ENCODE measurements at places on chromosomes 7 and 10. TPM values are rescaled to one million over a fixed set of nuclear protein-coding genes. Genes with fewer than 3 reads are reported as not detected.

- H3K36me3 ChIP-seq = no peaks in the 10 kb centered on the region
- no peak for DNase-seq
- H3K27me3 ChIP-seq = no peaks in the 10 kb centered on the region
- H3K27ac ChIP-seq = no peak overlapping the region
- no peak overlapping the region for H3K4me3 ChIP-seq
- H3K4me1 ChIP-seq = no peaks in the 10 kb centered on the region
Observed at GRCh38 chr7:134176037-134176350, 48.9 kb downstream of the LRGUK start.

GRCh38 chr10:79437111-79437814 is 8.2 kb downstream of the ZCCHC24 start:
- no peak for DNase-seq
- H3K36me3 ChIP-seq = no peaks in the 10 kb centered on the region
- H3K27ac ChIP-seq = no peak overlapping the region
- H3K4me3 ChIP-seq = no peak overlapping the region

GRCh38 chr7:39810204-39810642 is 139.8 kb upstream of the CDK13 start:
- H3K4me1 ChIP-seq = no peaks in the 10 kb centered on the region
- DNase-seq = no peak
- H3K4me3 ChIP-seq = no peak overlapping the region
- H3K36me3 ChIP-seq = no peaks in the 10 kb centered on the region

DNA sequence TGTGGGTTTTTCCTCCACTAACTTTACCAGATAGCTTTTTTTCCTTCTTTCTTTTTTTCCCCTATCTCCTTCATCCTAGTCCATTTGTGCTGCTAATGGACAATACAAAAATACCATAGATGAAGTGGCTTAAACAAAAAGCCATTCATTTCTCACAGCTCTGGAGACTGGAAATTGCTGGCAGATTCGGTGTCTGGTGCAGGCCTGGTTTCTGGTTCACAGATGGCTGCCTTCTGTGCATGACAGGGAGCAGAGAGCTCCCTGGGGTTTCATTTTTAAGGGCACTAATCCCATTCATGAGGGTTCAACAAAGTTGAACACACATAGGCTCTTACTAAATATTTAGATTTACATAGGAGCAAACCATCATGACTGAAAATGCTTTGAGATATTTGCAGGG is 467.4 kb downstream of the TYW1 start:
- H3K27me3 ChIP-seq = no peaks in the 10 kb centered on the region
- no peaks in the 10 kb centered on the region for H3K36me3 ChIP-seq
- no peak for DNase-seq
- H3K4me1 ChIP-seq = no peaks in the 10 kb centered on the region

DNA sequence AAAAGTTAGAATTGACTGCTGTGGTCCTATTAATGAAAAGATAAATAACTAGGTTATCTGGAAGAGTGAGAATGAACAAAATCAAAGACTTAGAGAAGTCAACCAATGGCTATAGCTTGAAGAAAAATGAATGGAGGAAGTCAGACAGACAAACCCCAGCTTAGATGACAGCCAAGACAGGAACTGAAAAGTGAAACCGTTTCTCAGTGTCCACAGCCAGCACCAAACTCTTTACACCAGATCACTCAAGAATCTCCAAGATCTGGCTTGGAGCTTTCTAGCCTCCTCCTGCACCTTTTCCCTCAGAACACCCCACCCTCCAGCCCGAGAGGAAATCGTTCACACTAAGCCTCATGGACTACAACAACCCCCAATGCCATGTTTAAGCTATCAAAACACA is 167.0 kb downstream of the SFMBT2 start:
- H3K27me3 ChIP-seq = no peaks in the 10 kb centered on the region
- no peak for DNase-seq
- H3K4me3 ChIP-seq = no peak overlapping the region
- H3K36me3 ChIP-seq = peaks cover 28% of the 10 kb centered on the region
- peaks cover 13% of the 10 kb centered on the region for H3K4me1 ChIP-seq

- H3K36me3 ChIP-seq = no peaks in the 10 kb centered on the region
- no peak overlapping the region for H3K4me3 ChIP-seq
- H3K27me3 ChIP-seq = no peaks in the 10 kb centered on the region
- H3K4me1 ChIP-seq = no peaks in the 10 kb centered on the region
- H3K27ac ChIP-seq = no peak overlapping the region
Observed at GRCh38 chr10:111303887-111304286, 227.1 kb downstream of the ADRA2A start.

DNA sequence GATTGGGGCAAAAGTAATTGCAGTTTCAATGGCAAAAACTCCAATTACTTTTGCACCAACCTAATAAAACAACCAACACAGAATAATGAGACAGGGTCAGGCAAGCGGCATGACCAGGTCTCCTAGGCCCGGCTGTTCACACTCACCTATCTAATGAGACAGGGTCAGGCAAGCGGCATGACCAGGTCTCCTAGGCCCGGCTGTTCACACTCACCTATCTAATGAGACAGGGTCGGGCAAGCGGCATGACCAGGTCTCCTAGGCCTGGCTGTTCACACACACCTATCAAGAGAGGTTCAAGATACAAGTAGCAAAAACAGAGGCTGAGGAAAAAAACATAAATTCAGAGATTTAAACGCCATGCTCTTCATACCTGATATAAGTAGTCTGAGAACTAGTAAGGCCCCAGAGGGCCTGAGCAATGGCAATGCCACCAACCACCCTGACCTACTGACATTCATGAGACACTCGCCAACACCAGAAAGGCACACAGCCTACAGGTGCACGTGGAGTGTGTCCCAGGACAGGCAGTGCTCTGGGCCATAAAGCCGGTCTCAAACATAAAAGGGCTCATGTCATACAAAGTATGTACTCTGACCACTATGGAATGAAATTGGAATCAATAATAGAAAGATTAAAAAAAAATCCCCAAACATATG is 40.6 kb upstream of the NCAPG2 start:
- H3K36me3 ChIP-seq = peaks cover 43% of the 10 kb centered on the region
- no peaks in the 10 kb centered on the region for H3K27me3 ChIP-seq
- H3K27ac ChIP-seq = no peak overlapping the region
- DNase-seq = no peak
- no peaks in the 10 kb centered on the region for H3K4me1 ChIP-seq

DNA sequence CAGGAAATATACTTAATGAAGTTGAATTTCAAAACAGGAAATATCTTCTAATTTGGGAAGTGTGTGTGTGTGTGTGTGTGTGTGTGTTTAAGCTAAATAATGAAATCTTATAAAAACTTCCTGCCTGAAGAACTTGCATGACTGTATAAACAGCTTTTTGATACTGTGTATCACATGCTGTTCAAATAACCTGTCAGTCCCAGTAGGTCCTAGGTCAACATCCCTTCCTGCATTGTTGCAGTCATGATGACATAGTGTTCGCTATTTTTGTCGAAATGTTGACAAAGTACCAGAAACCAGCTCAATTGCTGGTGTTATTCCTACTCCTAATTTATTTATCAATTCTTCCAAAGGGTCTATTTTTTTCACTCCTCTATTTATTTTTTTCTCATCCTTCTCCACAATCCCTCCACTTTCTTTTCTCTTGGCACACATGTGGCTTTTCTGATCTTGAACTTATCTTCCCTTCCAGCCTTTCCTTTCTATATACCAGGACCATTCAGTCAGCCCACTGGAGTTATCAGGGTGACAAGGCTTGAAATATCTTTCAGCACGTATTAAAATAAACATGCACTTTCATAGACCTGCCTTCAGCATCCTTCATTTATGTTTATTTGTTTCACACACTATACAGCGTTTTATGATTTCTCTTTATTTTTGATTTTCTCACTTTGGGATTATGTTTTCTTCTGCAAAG is 115.8 kb downstream of the PLXDC2 start:
- H3K36me3 ChIP-seq = no peaks in the 10 kb centered on the region
- no peak overlapping the region for H3K4me3 ChIP-seq
- no peaks in the 10 kb centered on the region for H3K4me1 ChIP-seq
- no peak overlapping the region for H3K27ac ChIP-seq
- no peak for DNase-seq

GRCh38 chr7:80241671-80242070 is 107.0 kb downstream of the GNAI1 start:
- no peaks in the 10 kb centered on the region for H3K4me1 ChIP-seq
- H3K27ac ChIP-seq = no peak overlapping the region
- H3K27me3 ChIP-seq = no peaks in the 10 kb centered on the region
- DNase-seq = no peak
- no peaks in the 10 kb centered on the region for H3K36me3 ChIP-seq

DNA sequence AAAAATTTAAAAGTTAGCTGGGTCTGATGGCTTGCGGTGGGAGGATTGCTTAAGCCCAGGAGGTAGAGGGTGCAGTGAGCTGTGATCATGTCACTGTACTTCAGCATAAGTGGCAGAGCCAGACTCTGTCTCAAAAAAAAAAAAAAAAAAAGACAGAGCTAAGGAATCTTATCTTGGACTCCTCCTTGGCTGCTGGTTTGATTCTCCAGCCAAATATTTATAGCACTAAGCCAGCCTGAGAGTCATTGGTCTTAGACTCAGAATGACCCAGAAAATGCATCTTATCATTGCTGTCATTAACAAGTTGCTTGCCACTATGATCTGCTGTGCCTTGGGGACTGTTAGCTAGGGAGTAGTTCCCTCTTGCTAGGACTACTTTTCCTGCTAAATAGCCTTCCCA is 164.7 kb downstream of the GNAT3 start:
- no peaks in the 10 kb centered on the region for H3K4me1 ChIP-seq
- no peaks in the 10 kb centered on the region for H3K36me3 ChIP-seq
- H3K27me3 ChIP-seq = no peaks in the 10 kb centered on the region
- no peak for DNase-seq
- no peak overlapping the region for H3K4me3 ChIP-seq

DNA sequence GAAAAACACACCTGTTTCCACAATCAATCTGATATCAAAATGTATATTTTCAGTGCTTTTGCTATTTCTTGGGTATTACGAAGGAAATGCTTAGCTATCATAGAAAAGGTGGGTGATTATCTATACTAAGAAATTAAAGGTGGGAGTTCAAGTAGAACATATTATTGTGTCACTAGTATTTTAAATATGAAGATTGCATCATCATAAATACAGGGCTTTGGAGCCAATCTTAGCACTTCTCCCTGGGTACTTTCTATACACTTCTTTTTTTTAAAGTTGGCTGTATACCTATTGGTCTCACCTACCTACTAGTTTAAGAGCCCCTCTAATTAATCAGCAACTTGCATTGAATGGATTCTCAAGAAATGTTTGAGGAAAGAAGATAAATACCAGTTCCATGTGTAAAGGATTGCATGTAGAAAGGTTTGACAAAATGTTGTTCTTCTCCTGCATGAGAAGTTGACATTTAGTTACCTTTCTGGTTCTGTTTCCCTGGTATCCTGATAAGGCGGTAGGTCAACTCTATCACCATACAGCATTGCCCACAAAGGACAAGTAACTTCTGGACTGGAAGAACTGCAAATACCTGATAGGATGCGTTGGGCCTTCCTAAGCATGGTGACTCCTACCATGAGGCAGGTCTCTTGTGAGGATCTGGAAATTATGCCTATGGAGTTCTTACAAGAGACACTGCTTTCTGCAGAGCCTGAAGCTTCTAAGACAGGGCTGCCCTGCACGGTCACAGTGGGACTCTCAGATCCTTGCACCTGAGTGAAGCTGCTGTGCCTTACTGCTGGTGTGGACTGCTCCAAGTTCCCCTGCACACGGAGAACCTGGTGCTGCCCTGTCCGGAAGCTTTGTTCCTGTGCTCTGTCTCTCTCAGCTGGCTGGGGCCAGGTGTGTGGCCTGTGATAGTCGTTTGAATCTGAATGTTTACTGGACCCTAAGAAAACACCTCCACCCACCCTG is 32.1 kb upstream of the PDSS1 start:
- H3K27ac ChIP-seq = no peak overlapping the region
- H3K36me3 ChIP-seq = no peaks in the 10 kb centered on the region
- no peak overlapping the region for H3K4me3 ChIP-seq
- no peaks in the 10 kb centered on the region for H3K4me1 ChIP-seq
- DNase-seq = no peak

- no peak overlapping the region for H3K27ac ChIP-seq
- no peak overlapping the region for H3K4me3 ChIP-seq
- DNase-seq = no peak
- peaks cover 71% of the 10 kb centered on the region for H3K27me3 ChIP-seq
- no peaks in the 10 kb centered on the region for H3K36me3 ChIP-seq
Observed at GRCh38 chr10:100740476-100741377, 4.7 kb upstream of the PAX2 start.

DNA sequence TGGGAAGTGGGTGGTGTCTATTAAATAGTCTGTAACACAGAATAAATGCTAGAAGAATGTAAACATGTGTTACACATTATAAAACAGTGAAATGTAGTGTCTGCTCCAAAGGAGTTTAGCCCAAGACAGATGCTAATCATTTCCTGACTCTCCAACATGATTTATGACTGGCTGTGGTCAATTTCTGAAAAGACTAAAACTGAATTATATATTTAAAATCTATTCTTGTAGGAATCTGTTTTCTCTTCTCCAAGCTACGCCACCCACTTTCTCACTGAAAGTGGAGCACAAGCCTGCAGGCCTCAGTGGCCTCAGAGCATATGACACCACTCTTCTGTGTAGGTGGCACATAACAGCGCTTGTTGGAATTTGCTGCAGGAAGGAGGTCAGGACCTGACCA is 44.4 kb downstream of the CTTNBP2 start:
- no peaks in the 10 kb centered on the region for H3K4me1 ChIP-seq
- H3K36me3 ChIP-seq = no peaks in the 10 kb centered on the region
- H3K4me3 ChIP-seq = no peak overlapping the region
- H3K27ac ChIP-seq = no peak overlapping the region
- H3K27me3 ChIP-seq = no peaks in the 10 kb centered on the region
- DNase-seq = no peak

GRCh38 chr10:66521506-66521905 is 404.3 kb upstream of the LRRTM3 start:
- no peaks in the 10 kb centered on the region for H3K4me1 ChIP-seq
- no peak for DNase-seq
- no peak overlapping the region for H3K4me3 ChIP-seq
- H3K36me3 ChIP-seq = no peaks in the 10 kb centered on the region
- H3K27ac ChIP-seq = no peak overlapping the region
- no peaks in the 10 kb centered on the region for H3K27me3 ChIP-seq

- no peak overlapping the region for H3K4me3 ChIP-seq
- H3K36me3 ChIP-seq = no peaks in the 10 kb centered on the region
- DNase-seq = no peak
- no peak overlapping the region for H3K27ac ChIP-seq
- H3K4me1 ChIP-seq = no peaks in the 10 kb centered on the region
Observed at GRCh38 chr7:83313931-83314330, 151.2 kb upstream of the PCLO start.

DNA sequence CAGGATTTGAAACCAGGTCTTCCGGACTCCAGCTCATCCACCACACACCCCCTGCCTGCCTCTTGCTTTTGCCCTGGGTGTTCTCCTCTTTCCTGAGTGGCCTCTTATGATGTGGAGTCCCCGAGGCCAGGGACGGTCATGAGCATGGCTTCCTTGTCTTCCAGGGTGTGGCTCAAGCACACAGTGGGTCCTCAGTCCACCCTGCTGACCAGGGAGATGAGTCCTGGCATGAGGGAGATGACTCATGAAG is 32.8 kb downstream of the DNAJB12 start:
- H3K27ac ChIP-seq = peak overlapping the region; percentile 89
- H3K4me1 ChIP-seq = peaks cover 70% of the 10 kb centered on the region
- no peaks in the 10 kb centered on the region for H3K27me3 ChIP-seq
- H3K36me3 ChIP-seq = no peaks in the 10 kb centered on the region

Gene ADAM22
- 4.3 TPM for total RNA-seq

Gene PLAC9
- total RNA-seq = not detected

Gene ZNF33A
- 25.7 TPM for total RNA-seq

Gene CNPY1
- not detected for total RNA-seq

Gene STARD3NL
- total RNA-seq = 43.8 TPM

Gene ANLN
- 29.1 TPM for total RNA-seq

Gene CCDC126
- 5.9 TPM for total RNA-seq
